Keratinocyte (primary cell): ENCODE measurements at places on chromosomes 13 and 19. TPM values are rescaled to one million over a fixed set of nuclear protein-coding genes. Genes with fewer than 3 reads are reported as not detected.

The TNFSF13B gene
- polyA plus RNA-seq, result 0.12 to 1.5 TPM (median 1.1 TPM) in 3 replicates

GRCh38 chr13:36675213-36675536, 1.4 kb downstream of the SERTM1 start:
- DNase-seq, result no peak
- no peaks in the 10 kb centered on the region for H3K4me1 ChIP-seq
- no peaks in the 10 kb centered on the region for H3K36me3 ChIP-seq
- no peak overlapping the region for H3K4me3 ChIP-seq
- peaks cover 33% of the 10 kb centered on the region for H3K27me3 ChIP-seq
- H3K27ac ChIP-seq, result no peak overlapping the region

DNA sequence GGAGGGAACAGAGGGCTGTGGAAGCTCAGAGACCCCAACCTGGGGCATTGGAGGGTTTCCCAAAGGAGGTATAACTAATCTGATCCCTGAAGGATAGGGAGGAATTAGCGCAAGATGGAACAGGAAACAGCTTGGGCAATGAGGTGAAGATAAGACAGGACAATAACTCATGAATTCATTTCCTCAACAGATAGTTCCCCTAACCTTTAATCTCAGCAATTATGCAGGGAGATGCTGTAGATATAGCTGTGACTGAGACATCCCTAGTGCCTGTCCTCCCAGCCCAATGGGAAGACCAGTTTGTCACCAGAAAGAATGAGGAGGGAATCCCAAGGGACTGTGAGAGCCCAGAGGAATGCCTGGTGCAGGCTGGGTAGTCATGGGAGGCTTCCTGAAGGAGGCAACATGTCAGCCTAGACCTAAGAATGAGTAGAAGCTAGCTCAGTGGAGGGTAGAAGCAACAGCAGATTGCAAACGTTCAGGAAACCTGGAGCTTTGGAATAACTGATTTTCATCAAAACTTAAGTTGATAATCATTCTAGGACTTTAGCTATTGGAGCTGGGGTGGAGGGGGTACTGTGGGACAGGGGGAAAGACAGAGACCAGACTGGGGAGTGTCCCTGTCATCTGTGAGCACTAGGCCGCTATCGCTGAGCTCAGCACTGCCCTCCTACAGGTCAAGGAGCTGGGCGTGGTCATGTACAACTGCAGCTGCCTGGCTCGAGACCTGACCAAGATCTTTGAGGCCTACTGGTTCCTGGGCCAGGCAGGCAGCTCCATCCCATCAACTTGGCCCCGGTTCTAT, 18.8 kb downstream of the HIPK4 start:
- H3K4me3 ChIP-seq, result no peak overlapping the region
- H3K27ac ChIP-seq, result no peak overlapping the region
- peaks cover 14% of the 10 kb centered on the region for H3K36me3 ChIP-seq
- DNase-seq, result no peak
- no peaks in the 10 kb centered on the region for H3K27me3 ChIP-seq

- H3K4me3 ChIP-seq, result no peak overlapping the region
- no peaks in the 10 kb centered on the region for H3K27me3 ChIP-seq
- H3K4me1 ChIP-seq, result peaks cover 7% of the 10 kb centered on the region
- no peak for DNase-seq
- H3K27ac ChIP-seq, result no peak overlapping the region
Observed at GRCh38 chr19:4542896-4543841, 3.3 kb upstream of the LRG1 start.

DNA sequence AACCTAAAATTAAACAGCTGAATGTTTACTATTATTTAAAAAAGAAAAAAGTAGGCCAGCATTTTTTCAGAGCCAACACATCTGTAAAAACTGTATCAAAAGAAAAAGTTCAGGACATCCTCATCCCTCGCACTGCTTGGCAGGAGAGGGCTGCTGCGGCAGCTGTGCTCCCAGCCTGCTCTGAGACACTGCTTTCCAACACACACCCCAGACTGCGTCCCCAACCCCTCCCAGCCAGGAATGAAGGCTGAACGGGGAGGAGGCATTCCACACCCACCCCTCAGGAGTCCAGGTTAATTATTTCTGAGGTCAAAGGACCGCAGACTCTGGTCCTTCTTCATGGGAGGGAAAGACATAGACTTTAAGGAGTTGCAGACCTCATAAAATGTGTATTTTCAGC, 43.1 kb downstream of the COL4A1 start:
- DNase-seq, result no peak
- no peaks in the 10 kb centered on the region for H3K27me3 ChIP-seq
- H3K27ac ChIP-seq, result no peak overlapping the region
- H3K36me3 ChIP-seq, result no peaks in the 10 kb centered on the region
- peaks cover 52% of the 10 kb centered on the region for H3K4me1 ChIP-seq
- H3K4me3 ChIP-seq, result no peak overlapping the region

DNA sequence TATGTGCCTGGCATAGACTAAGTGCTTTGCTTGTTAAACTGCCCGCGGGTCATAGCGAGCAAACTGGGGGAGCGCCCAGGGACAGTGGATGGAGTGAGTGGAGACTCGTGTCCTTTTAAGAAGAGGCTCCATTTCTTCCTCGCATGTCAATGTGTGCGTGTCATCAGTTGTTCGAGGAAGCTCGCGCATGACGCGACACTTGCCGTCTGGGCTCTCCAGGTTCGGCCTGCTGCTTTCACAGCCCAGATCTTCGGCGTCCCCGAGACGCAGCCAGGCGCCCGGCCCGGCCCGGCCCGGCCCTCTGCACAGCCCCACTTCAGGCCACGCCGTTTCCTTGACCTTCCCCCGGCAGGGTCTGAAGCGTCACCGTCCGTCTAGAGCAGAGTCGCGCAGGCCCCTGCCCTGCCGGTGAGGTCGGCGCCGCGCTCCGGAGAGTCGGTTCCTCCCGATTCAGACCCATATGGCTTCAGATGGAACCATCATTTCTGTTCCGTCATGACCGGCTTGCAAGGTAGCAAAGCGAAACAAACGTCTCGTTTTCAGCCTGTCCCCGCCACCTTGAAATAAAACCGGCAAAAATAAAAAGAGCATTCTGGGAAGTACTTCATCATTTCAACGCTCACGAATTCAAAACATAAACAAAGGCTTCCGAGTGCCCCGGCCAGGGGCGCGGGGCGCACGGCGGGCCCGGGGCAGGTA, 599 bp upstream of the ARHGEF7 start:
- no peak for DNase-seq
- H3K4me1 ChIP-seq, result no peaks in the 10 kb centered on the region
- no peaks in the 10 kb centered on the region for H3K36me3 ChIP-seq
- H3K27me3 ChIP-seq, result peaks cover 73% of the 10 kb centered on the region

GRCh38 chr13:113361406-113361805, 2.5 kb downstream of the GRTP1 start:
- H3K27ac ChIP-seq, result no peak overlapping the region
- H3K27me3 ChIP-seq, result no peaks in the 10 kb centered on the region
- peaks cover 6% of the 10 kb centered on the region for H3K4me1 ChIP-seq
- no peak overlapping the region for H3K4me3 ChIP-seq
- no peak for DNase-seq
- no peaks in the 10 kb centered on the region for H3K36me3 ChIP-seq

The KIR2DL1 gene
- polyA plus RNA-seq, result not detected in 3 replicates

GRCh38 chr19:48061401-48062344, 17.8 kb upstream of the CABP5 start:
- DNase-seq, result no peak
- H3K4me3 ChIP-seq, result no peak overlapping the region
- no peaks in the 10 kb centered on the region for H3K36me3 ChIP-seq
- no peaks in the 10 kb centered on the region for H3K4me1 ChIP-seq
- no peak overlapping the region for H3K27ac ChIP-seq
- no peaks in the 10 kb centered on the region for H3K27me3 ChIP-seq

DNA sequence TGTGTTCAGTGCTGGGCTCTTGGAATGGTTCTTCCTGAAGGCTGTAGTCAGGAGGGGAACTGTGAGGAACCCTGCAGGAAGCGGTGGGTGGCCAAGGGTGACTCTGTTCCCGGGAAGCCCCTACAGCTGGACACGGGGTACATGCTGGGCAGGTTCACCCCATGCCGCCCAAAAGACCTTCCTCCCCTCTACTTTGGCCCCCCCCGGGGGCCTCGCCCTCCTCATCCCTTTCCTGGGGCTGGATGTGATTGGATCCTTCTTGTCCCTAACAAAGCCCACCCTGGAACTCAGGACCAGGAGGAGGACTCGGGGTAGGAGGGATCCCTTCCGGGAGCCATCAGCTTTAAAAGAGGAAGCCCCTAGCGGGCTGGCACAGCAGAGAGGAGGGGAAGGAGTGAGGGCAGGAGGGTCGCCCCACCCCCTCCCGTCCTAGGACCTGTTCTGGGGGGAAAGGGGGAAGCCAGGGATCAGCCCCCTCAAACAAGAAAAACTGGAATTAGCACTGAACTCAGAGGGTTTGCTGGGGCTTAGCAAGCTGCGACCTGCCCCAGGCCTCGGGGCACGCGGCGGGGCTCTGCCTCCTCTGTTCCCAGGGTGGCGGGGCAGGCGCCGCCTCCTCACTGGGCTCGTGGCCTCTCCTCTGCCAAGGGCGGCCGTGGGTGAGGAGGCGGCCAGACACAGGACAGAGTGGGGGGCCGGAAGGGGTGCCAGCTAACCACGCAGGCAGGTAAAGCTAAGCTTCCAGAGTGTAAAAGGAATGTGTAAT, 4.0 kb downstream of the CEBPA start:
- H3K27me3 ChIP-seq, result peaks cover 15% of the 10 kb centered on the region
- peaks cover 66% of the 10 kb centered on the region for H3K4me1 ChIP-seq

DNA sequence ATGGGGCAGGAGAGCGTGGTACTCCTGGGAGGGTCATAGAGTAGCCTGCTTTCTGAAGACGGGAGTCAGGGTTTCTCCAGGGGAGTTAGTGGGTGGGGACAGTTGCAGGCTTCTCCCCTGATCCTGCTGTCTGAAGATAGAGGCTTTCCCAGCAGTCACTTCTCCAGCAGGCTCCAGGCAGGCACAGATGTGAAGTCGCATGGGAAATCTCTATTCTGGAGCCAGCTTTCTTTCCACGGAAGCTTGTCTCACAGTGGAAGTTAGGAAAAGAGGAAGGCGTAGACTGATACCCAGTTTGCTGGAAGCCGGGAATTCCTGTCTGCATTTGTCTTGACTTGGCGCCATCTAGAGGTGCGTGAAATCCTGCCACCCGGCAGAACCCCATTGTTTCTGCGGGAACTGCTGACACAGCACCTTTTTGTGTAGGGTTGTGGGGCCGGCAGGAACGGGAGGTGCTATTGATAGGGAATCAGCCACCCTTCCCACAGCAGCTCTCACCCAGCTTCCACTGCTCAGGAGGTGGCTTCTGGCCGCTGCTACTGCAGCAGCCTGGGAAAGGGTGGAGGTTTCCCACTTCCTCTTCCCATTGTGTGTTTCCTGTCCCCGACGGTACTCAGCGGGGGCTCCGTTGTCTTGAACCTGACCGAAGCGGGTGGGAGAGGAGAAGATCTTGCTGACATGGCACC, 28.5 kb upstream of the NPAS1 start:
- H3K27me3 ChIP-seq, result no peaks in the 10 kb centered on the region
- H3K4me3 ChIP-seq, result no peak overlapping the region
- H3K36me3 ChIP-seq, result peaks cover 28% of the 10 kb centered on the region
- H3K27ac ChIP-seq, result no peak overlapping the region
- H3K4me1 ChIP-seq, result no peaks in the 10 kb centered on the region

DNA sequence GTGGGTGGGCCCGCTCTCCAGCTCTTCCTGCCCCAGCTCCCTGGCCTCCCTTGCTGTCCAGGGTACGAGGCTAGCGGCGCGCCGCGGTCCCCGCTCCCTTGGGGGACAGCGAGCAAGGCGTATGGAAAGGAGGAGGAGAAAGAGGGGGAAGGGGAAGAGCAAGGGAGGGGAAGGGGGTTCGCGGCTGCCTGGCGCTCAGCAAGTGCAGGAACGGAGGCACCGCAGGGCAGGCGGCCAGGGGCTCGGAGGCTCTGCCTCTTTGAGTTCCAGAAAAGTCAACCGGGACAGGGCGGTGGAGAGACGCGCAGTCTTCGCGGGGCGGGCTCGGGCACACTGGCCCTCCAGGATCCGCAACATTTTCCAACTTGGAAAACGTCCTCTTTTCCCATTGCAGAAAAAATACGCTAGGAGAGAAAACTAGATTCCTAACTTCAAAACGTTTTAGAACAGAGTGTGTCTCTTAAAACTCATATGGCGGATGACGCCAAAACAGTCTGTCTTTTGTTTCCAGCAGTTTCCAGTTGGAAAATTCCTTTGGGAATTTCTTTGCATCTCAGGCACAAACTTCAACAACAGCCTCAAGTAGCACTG, 23.1 kb upstream of the TNFRSF19 start:
- no peaks in the 10 kb centered on the region for H3K36me3 ChIP-seq
- H3K27ac ChIP-seq, result no peak overlapping the region
- H3K4me3 ChIP-seq, result peak overlapping the region; percentile 45
- H3K27me3 ChIP-seq, result no peaks in the 10 kb centered on the region
- peaks cover 7% of the 10 kb centered on the region for H3K4me1 ChIP-seq

DNA sequence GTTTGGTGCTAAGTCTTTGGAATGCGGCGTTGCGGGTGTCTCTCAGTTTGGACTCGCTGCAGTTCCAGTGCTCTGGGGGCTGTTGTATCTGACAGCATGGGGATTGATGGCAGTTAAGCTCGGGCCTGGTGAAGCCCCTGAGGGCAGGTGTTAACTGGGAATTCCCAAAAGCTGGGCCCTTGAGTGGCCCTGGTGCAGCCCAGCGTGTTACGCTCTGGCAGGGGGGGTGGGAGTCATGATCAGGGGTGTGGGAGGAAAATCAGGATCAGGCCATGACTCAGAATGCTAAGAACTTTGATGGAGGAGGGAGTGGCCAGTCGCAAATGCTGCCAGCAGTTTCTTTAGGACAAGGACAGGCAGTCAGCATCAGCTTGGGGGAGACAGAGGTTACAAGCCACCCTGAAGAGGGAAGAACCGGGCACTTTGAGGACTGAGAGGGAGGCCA, 19.6 kb downstream of the AP2A1 start:
- no peak for DNase-seq
- H3K27me3 ChIP-seq, result no peaks in the 10 kb centered on the region
- H3K27ac ChIP-seq, result no peak overlapping the region
- H3K4me3 ChIP-seq, result no peak overlapping the region
- H3K4me1 ChIP-seq, result no peaks in the 10 kb centered on the region

DNA sequence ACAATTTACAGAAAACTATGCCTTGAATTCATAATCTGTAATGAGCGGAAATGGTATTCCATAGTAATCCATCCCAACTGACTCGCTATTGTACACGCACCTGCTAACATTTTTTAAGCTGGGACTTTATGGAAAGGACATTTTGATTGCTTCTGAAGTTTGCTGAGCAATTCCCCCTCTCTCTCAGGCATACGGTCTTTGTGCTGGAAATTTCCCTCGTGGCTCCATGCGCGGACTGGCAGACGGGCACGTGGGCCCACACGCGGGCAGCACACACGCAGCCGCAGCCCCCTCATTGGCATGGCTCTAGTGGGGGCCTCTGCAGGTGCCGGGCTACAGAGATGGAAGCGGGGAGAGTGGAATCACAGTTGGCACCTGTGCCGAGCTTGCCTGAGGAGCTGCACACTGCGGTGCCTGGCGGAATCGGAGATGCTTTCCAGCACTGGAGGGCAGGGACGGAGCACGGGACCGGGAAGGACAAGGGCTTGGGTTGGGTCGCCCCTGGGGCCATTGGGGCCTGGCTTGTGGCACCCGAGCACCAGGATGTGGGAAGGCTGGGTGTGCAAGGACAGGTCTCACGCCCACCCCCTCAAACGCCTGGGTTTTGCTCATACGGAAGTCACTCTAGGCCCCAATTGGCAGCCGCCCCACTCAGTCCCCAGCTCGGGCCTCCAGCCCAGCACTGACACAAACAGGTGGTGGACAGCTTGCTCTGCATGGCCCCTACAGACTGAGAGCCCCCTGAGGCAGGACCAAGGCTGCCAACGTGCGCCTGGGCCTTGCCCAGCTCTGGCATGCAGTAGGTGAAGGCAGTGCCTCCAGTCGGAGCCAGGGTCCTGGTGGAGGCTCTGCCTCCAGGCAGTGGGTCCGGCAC, 30.2 kb upstream of the CCNE1 start:
- no peak overlapping the region for H3K27ac ChIP-seq
- no peaks in the 10 kb centered on the region for H3K36me3 ChIP-seq
- H3K4me1 ChIP-seq, result no peaks in the 10 kb centered on the region
- H3K4me3 ChIP-seq, result no peak overlapping the region
- H3K27me3 ChIP-seq, result peaks cover 6% of the 10 kb centered on the region

The ZNF837 gene
- polyA plus RNA-seq, result 0.29 to 1.0 TPM (median 0.39 TPM) in 3 replicates

The RXFP2 gene
- not detected in 3 replicates for polyA plus RNA-seq
